Stimulated activated naive CD4-positive, alpha-beta T cell (primary cell): ENCODE measurements at places on chromosomes 1 and 21.

DNA sequence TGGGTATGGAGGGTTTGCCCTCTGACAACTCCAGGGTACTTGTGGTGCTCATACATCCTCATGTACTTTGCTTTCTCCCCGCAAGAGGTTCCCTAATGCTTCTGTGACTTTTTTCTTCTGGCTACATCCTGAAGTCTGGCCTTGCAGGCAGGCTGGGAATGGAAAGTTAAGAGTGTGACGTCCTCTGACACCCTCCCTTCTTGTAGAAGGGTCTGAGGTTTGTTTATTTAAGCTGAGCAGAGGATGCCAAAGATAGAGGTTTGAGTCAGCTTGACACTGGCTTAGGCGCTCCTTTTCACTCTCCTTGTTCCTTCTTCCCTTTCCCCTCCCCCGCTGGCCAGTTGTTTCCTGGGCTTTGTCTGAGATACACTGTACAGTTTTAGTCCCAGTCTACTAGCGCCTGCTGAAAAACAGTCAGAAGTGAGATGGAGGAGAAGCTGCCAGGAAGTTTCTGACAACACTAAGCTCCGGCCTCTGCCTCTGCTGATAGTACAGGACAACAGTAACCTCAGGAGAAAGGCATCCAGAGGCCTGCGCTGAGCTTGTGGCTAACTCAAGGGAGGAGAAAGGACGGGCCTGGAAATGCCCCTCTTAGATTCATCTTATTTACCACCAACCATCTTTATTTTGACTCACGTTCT, at the start of gene MACF1:
TSS of gene MACF1 (plus strand) at position 255 of the 641 bp plus-strand sequence. CDS start at position 583, 328 bp downstream.
- DNase-seq: no peak

- DNase-seq: no peak
Measured at GRCh38 chr1:32759521-32759981, 57.0 kb upstream of the SYNC start.

- no peak for DNase-seq
Measured at GRCh38 chr1:205225901-205226765, 1.6 kb upstream of the TMCC2 start.

- no peak for DNase-seq
Measured at GRCh38 chr1:18452550-18452949, 28.2 kb upstream of the KLHDC7A start.

- DNase-seq: no peak
Measured at GRCh38 chr1:48109390-48110013, 112.3 kb upstream of the TRABD2B start.

- no peak for DNase-seq
Measured at GRCh38 chr1:201511941-201512539, 5.1 kb upstream of the CSRP1 start.

GRCh38 chr1:212665241-212666115, 34.2 kb downstream of the BATF3 start:
- DNase-seq: peak; percentile 46

DNA sequence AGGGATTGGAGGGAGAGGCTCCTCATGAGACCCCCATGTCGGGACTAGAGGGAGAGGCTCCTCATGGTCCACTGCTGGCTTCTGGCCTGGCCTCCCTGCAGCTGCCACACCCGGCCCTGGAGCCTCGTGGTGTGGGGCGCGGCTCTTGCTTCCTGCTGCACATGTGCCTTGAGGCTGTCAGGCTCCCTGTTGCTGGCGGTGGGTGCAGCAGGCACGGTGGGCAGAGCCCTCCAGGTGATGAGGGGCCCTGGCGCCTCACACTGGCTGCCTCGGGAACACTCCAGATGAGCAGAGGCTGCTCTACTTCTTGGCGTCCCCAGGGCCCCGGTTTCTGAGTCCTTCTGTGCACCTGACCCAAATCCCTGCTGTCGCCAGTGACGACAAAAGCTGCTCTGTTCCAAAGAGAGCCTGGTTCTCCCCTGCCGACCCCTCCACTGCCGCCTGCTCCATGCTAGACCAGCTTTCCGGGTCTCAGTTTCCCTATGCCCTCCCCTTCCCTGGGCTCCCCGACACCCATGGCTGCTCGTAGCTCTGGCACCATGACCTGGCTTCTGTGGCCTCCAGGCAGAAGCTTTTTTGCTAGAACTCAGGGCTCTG, 9.7 kb upstream of the ATAD3B start:
- no peak for DNase-seq

DNA sequence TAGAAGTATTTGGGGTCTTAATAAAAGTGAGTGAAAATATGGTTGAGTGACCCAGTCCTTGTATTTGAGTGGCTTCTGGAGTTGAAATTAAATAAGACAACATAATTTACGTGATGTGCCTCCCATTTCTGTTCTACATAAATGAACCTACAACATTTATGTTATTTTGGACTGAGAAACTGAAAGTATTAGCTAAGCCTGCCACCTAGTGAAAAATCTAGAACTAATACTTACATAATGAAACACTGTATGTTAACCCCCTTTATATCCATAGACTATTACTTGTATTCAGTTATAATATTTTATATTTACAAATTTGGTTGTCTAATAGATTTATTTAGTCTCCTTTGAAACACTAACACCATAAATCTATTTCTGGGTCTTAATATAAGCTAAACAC, 298.9 kb downstream of the KCNT2 start:
- DNase-seq: no peak
